ENCODE measurements at places on chromosomes 3 and 15.

DNA sequence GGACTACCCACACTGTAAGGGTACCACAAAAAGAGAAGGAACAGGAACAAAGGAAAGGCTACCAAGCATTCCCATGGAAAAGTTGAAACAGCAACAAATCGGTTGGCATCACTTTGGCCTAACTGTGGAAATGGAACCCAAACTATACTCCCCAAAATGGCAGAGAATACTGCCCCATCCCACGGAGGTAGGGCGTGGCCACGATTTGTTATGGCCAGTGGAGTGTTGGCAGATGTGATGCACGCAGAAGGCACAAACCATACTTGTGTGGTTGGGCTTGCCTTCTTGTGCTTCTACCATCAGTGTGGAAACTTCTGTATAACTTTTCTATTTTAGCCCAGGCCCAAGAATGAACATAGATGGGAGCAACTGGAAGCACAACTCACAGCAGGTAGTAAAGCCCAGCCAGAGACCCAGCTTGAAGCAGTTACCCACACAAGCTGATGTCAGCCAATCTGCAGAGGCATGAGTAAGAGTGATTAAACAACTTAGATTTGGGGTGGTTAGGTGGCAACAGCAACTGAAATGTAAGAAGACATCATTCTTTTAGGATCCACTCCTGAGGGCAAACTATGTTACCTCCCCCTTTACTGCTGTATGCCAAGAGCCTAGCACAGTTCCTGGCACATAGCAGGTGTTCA lies 64.1 kb downstream of the BTD start:
- no peak for DNase-seq

DNA sequence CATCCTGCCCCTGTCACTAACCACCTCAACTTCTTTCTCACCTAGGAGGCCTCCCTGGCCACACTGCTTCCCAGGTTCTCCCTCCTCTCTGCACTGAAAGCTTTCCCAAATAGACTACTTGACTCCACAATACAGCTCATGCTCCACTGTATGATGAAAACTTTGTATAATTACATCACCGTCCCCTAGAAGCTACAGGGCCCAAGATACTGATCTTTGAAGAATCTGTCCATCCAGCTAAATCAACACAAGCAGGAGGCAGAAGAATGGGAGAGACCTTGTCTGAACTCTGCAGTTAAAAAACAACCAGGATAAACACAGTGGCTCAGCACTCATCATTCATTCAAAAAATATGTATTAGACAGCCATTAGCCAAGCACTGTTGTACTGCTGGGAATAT lies 26.4 kb upstream of the RPS17 start:
- DNase-seq = no peak

DNA sequence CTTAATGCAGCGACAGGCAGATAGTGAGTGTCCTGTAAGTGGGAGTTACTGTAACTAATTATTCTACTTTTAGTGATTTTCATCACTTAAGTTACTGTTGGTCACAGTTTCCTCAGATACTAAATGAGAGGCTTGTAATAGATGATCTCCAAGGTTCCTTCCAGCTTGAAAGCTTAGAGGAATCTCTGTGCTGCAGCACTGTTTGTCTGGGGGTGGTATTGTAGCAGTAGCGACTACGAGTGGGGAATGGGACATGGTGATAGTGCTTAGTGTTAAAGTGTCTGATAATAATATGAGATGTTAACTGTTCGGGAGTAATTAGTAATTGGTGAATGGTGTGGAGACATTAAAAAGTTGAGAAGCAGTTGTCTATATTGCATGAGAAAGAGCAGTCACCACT lies 12.4 kb downstream of the PPP4R2 start:
- DNase-seq = no peak

GRCh38 chr3:71080517-71081083 lies 502.9 kb downstream of the FOXP1 start:
- no peak for DNase-seq

DNA sequence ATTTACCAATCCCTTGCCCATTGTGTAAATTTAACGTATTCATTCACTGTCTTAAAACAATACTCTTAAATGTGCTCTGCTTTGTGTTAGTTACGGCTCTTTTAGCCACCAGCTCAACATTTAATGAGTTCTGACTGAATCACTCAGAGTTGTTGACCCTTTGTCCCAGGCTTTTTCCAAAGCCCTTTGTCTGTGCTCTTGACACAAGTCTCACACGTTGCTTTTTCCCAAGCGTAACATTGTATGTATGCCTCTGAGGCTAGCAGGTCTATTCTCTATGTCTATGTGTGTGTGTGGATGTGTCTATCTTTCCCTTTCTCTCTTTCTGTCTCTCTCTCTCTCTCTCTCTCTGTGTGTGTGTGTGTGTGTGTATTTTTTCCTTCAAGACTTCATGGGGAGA lies 435.4 kb upstream of the GOLIM4 start:
- no peak for DNase-seq

- DNase-seq = no peak
Measured at GRCh38 chr3:23550402-23550801, 255.4 kb upstream of the UBE2E1 start.

GRCh38 chr15:60494108-60494507 lies 15.2 kb upstream of the ICE2 start:
- no peak for DNase-seq

DNA sequence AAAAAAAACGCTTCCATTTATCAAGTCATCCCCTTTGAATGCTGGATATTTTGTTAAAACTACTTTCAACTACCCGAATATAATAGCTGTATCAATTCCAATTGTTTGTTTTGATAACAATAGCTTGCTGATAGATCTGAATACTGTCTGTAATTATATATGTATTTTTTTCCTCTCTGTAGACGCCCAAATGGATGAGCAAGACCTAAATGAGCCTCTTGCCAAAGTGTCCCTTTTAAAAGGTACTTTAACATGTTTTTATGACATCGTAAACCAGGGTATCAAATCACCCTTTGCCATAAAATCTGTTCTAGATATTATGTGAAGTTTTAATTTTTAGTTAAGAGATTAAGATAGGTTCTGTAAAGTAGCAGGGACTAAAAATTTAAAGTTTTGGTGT lies 111.5 kb upstream of the FLNB start:
- DNase-seq = no peak

DNA sequence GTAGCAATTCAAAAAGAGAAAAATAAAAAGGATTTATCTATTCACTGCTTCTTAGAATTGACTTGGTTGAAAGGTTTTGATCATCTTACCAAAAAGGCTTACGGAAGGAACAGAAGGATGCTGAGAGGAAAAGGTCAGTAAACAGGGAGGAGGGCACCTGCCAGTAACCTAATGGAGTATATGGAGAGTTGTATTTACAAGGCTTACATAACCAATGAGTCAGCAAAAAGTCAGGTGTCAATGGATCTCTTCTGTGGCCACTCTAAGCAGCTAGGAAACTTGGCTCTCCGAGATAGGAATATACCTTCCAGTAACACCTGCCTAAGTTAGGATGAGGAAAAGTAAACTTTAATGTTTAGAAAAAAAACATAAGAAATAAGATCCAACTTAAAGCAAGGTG lies 80.5 kb upstream of the PLXND1 start:
- DNase-seq = no peak

GRCh38 chr3:65963787-65964677 lies 74.7 kb downstream of the MAGI1 start:
- no peak for DNase-seq

DNA sequence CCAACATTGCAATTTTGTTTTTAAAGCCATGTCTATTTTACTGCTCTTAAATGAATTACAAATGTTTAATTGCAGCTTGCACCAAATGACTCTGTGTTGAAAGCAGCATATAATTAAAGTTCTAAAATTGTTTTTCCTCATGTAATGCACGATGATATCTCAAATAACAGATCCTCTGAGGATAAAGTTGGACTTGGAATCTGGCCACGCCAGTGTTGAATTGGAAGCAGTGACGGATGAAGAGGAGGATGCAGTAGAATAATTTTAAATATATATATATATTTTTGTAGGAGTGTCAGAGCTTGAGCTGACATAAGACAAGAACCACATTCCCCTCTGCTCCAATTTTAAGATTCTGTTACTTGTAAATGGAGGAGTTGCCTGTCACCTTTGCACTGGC lies 406.6 kb upstream of the DPPA4 start:
- DNase-seq = no peak

GRCh38 chr15:95761501-95762165 lies 568.9 kb upstream of the NR2F2 start:
- no peak for DNase-seq

DNA sequence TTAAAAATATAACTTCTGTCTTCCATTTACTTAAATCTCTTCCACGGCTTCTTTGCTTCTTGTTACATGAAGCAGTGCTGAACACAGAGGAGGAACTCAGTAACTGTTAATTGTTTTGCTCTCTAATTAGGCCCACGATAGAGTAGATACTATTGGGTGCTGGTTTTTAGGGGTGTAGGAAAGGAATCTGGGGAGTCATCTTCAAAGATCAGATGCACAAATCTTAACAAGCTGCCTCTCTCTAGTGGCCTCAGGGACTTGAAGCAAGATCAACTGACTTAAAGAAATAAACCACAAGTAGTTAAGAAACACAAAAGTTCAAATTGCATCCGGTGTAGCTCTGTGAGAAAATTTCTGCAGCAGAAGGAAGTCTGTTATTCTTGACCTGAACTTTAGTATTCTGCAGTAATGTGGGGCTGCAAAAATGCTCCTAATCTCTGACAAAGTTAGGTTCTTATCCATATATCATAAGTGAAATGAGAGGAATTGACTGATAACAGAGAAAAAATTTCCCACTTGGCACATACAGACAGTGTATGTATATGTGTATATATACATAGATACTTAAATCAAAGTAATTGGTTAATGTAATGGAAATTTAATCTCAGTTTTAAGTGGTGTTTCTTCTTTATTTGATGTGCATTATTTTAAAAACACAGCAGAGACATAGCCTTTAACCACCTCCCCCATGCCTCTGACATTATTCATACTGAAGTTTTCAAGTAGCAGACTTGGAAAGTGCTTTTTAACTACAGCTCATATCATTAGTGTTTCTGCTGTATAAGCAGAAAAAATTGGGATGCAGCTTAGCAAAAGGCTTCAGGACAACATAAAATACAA lies 51.8 kb downstream of the CHST2 start:
- DNase-seq = no peak

DNA sequence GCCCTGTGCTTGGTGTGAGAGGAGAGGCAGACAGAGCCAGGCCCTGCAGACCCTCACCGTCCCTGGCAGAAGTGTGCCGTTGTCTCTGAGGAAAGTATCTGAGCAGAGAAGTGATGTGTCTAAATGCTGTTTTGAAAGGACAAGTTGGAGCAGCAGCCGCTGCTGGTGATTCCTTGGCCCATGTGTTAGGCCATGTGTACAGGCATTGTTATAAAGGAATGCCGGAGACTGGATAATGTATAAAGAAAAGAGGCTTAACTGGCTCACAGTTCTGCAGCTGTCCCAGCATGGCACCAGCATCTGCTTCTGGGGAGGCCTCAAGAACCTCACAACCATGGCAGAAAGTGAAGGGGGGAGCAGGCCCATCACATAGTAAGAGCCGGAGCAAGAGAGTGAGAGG lies 334.6 kb upstream of the ATP10A start:
- no peak for DNase-seq

- DNase-seq = peak; percentile 82
Measured at GRCh38 chr15:39579487-39580116, 1.3 kb upstream of the THBS1 start.

GRCh38 chr15:58795825-58796224 lies 24.7 kb downstream of the MINDY2 start:
- DNase-seq = no peak

GRCh38 chr3:4547799-4548198 lies 54.7 kb downstream of the ITPR1 start:
- DNase-seq = no peak

GRCh38 chr3:115146418-115147328 lies at the start of gene ZBTB20:
Gene ZBTB20, minus strand, starts transcription at chr3:115147288.
- peak; percentile 83 for DNase-seq

DNA sequence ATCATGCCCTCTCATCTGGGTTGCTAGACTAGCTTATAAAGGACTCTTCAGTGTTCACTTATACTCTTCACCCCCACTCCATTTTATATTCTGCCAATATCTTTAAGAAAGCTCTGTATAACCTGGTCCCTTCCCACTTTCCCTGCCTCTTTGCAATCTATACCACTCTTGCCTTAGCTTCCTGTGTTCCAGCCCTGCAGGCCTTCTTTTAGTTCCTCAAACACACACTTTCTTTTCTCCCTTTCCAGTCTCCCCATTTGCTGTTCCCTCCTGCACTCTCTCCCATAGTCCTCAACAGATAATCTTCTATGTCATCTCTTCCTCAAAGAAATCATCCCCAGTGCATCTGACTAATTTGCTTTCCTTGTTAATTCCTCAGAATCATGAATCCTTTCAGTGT lies 28.7 kb downstream of the SENP8 start:
- DNase-seq = no peak

GRCh38 chr15:56892659-56893363 lies 25.6 kb upstream of the TCF12 start:
- DNase-seq = no peak

DNA sequence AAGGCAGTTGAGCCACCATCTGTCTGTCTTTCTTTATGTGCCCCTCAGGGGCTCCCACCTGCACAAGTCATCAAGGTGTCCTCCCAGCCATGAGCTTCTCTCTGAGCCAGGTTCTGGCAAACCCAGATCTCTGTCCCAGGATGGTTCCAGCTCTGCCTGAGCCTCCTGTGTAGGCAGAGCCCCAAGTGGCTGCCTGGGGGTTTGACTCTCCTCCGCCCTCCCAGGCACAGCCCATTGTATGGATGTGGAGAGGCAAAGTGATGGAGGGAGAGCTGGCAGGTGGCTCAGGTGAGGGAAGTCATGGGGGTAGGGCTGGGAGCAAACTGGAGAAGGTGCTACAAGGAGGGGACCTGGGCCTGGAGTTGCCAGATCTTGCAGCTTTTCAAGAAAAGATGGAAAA lies 56.9 kb downstream of the GRIP2 start:
- no peak for DNase-seq

DNA sequence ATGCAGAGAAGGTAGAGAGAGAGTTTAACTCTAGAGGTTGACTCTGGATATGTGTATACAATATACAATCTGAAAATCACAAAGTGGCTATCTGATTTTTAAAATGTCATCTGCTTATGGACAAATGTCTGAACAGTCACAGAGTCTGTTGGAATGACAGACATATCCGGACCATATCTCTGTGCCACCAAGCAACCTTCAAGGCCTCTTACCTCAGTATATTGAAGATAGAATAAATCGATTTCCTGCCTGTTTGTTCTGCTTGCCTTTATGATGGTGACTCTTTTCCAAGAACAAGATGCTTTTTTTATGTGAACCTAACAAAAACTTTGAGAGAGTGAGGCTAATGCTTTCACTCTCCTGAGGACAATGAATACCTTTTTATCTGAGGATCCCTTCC lies 151.1 kb downstream of the RBPMS2 start:
- no peak for DNase-seq

DNA sequence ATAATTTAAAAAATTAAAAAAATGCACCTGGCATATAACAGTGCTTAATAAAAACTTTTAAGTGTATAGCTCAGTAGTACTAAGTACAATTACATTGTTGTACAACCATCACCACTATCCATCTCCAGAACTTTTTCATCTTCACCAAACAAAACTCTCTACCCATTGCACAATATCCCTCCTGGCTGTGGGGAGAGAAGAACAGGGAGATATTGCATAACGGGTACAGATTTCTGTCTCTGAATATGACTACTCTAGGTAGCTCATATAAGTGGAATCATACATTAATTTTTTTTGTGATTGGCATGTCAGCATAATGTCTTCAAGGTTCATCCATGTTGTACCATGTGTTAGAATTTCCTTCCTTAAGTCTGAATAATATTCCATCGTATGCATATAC lies 91.0 kb upstream of the PLAAT1 start:
- DNase-seq = no peak

GRCh38 chr3:39056151-39056550 lies 4.3 kb downstream of the WDR48 start:
- DNase-seq = no peak

GRCh38 chr15:70264738-70265465 lies 167.2 kb upstream of the TLE3 start:
- no peak for DNase-seq
